ENCODE measurements at places on chromosomes 7 and 10.

DNA sequence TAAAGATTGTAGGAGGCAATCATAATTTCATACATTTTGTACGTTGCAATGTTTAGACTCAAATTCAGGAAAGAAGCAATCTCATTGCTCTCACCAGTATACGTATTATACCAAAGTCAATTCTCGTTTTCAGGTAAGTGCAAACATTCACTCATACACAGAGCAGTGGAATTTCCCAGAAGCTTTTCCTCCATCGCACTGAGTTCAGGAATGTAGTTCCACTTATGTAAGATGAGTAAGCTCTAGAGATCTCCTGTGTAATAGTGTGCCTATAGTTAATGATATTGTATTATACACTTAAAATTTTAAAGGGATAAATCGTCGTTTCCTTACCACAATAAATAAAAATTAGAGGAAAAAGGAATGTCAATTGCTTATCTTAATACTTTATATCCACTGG lies 470.8 kb upstream of the KCND2 start:
- no peak for DNase-seq

- DNase-seq = no peak
These were observed 258.8 kb upstream of the TEX47 start for GRCh38 chr7:89054361-89054760.

GRCh38 chr10:122853665-122854313 lies 8.1 kb upstream of the CUZD1 start:
- no peak for DNase-seq

DNA sequence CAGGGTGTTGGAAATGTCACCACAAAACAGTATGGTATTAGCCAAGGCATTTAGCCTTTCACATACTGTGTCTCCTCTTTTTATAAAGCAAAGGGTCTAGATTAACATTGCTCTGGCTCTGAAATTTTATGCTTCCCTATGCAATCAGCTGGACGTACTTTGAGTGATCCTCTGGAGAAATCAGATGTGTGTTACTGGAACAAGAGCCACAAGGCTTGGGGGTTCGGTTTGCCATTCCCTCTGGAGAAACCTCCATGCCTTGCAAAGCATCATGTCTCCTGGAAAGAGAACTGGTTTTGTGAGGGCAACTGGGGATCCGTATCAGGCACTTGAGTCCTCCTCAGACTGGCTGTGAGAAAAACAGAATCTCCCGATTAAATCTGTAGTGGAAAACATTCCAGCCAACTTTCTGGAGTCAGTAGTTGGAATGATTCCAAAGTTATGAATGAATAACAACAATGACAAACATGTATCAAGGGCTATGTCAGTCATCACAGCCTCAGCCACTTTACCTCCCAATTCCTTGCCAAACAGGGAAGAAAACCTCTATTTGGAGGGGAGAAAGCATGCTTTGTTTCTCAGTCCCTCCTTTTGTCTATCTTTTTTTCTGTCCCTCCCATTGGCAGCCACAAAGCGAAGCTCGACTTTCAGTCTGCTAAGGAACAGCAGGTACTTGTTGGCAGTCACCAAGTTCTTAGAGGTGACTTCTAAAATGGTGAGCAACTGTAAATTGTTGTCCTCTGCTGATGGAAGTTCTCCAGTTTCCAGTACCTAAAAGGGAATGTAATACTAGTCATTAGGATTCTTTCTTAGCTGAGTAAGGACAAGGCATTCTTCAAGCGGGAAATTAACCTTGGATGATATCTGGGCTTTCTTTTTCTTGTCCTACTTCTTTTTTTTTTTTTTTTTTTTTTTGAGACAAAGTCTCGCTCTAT lies 864.8 kb upstream of the AUTS2 start:
- DNase-seq = no peak

DNA sequence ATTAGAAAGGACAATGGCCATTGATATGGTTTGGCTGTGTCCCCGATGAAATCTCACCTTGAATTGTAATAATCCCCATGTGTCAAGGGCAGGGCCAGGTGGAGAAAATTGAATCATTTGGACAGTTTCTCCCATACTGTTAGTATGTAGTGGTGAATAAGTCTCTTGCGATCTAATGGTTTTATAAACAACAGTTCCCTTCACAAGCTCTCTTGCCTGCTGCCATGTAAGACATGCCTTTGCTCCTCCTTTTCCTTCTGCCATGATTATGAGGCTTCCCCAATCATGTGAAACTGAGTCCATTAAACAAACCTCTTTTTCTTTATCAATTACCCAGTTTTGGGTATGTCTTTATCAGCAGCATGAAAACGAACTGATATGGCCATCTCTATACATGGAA lies 302.7 kb downstream of the SFMBT2 start:
- no peak for DNase-seq

DNA sequence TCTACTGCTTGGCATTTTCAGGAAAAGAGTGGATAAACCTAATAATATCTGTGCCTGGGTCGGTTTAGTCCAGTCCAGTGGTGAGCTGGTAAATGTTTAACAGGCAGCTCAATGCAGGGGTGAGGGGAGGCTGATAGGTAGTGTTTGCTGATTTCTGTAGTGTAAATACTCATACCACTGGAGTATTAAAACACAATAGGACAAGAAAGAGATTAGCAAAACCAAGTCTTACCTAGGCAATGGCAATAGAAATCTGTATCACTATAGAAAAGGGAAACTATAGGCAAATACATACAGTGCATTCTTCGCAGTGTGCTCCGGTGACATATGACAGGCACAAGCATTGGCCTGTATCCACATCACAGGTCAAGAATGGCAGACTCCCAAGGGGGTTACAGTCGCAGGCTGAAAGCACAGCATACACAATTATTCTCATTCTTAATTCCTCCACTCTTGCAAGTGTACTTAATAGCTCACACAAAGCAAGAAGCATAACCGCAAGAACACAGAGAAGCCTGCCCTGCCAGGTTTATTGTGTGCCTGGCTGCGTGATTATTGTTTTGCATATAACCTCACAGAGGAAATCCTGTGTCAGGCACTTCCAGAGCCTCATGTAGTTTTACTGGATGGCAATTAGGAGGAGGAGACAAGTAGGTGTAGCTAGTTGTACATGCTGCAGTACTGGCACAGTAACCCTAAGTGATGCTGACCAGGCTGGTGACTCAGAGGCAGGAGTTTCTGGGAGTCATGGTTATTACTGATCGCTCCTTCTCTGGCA lies 35.0 kb downstream of the LAMB4 start:
- DNase-seq = no peak

DNA sequence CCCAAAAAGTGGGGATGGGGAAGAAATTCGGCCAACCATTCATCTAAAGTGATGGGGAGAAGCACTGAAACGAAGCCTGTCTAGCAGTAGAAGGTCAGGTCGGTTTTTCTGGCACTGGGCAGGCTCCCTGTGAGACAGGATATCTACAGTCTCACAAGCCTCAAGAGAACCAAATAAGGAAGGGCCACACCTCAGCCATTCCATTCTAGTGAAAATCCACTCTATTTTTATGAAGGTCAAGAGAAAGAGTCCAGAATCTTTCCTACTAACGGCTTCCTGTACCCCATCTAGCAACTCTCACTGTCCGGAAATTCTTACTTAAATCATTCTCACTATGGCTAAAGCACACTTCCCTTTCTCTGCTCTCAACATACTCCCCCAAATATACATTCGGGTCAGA lies 267.1 kb downstream of the PRPF18 start:
- DNase-seq = no peak
